ENCODE measurements at places on chromosomes 5 and 9.

DNA sequence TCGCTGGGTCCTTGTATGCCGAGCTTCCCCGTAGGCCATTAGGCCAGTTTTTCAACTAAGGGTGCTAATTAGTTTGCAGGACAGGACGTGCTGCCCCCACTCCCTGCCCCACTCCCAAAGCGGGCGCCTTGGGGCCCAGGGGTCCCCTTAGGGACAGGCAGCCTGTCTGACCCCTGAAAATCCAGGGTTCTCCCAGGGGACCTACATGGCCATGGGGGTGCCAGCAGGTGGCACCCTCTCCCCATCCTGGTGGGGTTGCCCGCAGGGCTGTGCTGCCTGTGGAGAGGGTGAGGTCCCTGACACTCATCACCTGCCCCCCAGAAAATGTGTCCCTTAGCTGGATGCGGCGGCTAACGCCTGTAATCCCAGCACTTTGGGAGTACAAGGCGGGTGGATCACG, 8.5 kb upstream of the CCDC187 start:
- no peak for DNase-seq

GRCh38 chr9:110187126-110187525, 20.8 kb downstream of the C9orf152 start:
- no peak for DNase-seq

- no peak for DNase-seq
These were observed 338.7 kb downstream of the NPR3 start for GRCh38 chr5:33049842-33050241.

- DNase-seq: peak; percentile 62
These were observed 171.0 kb downstream of the ARRDC3 start for GRCh38 chr5:91211997-91212713.

GRCh38 chr5:156402387-156402921, 75.5 kb downstream of the SGCD start:
- DNase-seq: peak; percentile 96

GRCh38 chr5:14209836-14210235, 66.7 kb downstream of the TRIO start:
- no peak for DNase-seq

DNA sequence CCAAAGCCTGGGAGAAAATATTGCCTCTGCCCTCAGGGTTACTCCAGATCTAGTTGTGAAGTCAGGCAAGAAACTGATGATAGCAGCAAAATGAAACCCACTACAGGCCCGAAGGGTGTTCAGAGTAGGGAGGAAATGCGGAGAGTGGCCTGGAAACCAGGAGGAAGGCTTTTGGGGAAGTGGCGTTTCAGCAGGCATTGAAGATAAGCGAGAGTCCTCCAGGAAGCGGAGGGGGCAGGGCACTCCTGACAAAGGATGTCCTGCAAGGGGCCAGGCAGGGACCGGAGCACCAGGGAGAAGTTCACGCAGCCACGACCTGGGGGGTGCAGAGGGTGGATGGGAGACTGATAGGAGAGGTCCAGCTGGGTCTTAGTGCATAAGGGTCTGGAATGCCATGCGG, 7.8 kb upstream of the FOXI1 start:
- DNase-seq: peak; percentile 67

DNA sequence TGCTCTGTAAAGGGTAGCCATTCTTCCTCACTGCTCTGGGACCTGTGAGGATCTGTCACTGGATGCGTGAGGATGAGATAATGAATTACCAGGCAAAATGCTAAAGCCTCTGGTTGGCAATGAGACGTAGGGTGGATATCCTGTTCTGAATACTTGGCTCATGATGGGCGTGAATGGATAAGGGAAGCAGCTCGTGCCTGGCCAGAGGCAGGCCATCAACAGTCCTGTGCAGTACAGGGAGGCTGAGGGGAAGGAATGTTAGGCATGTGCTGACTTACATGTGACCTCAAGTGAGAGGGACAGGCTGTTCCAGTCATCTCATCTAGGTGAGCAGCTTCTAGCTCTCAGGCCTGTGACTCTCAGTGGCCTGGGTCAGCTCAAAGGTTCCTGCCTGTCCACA, 172.8 kb downstream of the CARTPT start:
- peak; percentile 31 for DNase-seq

DNA sequence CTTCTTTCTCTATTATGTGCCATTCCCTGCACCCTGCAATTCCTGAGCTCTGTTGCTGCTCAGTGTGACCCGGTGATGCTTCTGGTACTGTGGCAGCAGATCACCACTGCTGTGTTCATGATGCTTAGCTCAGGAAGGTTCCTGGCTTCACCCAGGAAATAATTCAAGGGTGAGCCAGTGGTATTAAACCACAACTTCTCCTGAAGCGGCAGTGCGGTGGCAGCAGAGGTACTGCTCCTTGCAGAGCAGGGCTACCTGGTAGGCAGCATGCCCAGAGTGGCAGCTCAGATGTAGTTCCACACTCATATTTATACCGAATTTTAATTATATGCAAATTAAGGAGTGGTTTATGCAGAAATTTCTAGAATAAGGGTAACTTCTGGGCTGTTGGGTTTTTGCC, 213.8 kb upstream of the ZNF608 start:
- no peak for DNase-seq

DNA sequence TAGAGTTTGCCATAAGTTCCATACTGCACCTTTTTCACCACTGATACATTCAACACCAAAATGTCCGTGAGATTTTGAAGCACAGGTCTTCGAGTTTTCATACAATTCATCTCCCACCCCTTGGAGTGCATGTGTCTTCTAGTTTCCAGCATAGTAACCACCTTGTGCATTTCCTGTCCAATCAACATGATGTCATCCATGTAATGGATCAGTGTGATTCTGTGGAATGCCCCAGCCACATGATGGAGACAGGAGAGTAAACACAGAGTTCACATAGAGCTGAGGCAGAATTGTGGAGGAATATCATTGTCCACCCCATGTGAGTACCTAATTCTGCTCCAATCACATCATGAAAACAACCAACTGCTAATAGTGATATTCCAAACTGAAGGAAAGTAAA, 441.5 kb upstream of the CDH6 start:
- DNase-seq: no peak

GRCh38 chr5:178551059-178551458, 39.1 kb downstream of the COL23A1 start:
- DNase-seq: peak; percentile 56

GRCh38 chr9:26956860-26957233, 635 bp downstream of the IFT74 start:
- DNase-seq: no peak

GRCh38 chr5:171543148-171543815, 123.8 kb downstream of the FGF18 start:
- DNase-seq: peak; percentile 66

- no peak for DNase-seq
These were observed 6.1 kb downstream of the FGF1 start for GRCh38 chr5:142679744-142680143.

- DNase-seq: no peak
These were observed 8.9 kb downstream of the OTULIN start for GRCh38 chr5:14673443-14673842.

- no peak for DNase-seq
These were observed 17.6 kb downstream of the PTCH1 start for GRCh38 chr9:95499046-95499676.

DNA sequence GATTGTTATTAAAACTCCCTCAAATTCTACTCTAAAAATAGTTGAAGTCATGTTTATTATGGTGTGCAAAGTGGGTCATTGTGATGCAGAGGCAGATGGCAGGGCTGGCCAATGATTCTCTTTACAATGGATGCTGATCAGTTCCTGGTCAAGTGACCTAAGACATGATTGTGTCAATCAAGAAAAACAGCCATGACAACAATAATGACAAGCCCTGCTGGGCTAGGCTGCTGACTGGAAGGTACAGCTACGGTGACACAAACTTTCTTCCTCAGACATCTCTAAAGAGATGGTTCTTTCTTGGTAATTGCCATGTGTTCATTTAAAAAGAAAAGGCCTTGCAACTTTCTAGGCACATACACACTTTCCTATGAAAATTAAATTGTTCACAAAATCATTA, 3.6 kb downstream of the SLC24A2 start:
- no peak for DNase-seq

DNA sequence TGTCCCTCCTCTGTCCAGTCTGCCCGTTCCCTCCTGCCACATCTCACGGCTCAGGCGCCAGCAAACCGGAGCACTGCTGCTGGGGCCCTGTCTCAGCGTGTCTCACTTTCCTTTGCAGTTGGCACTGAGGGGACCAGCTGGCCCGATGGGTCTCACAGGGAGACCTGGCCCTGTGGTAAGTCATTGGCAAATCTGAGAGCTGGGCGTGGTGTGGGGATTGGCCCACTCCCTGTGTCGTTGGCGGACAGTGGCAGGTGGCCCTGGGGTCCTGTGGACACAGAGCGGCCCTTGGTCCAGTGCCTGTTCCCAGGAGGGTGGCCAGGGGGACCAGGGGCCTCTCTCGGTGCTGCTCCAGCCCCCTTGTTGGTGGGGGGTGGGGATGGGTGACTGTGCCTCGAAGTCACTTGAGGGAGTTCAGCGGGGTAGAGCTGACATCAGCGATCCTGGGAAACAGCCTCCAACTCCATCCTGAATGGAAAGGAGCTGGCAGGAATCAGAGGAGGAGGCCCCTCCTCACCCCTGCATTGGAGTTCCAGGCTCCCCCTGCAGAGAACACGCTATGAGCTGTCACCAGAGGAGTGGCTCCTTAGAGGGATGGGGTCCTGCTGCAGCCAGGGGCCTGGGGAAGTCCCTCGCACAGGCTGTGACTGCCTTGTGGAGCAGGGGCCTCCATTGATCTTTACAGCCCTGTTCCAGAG, 111.0 kb downstream of the COL5A1 start:
- DNase-seq: peak; percentile 65

DNA sequence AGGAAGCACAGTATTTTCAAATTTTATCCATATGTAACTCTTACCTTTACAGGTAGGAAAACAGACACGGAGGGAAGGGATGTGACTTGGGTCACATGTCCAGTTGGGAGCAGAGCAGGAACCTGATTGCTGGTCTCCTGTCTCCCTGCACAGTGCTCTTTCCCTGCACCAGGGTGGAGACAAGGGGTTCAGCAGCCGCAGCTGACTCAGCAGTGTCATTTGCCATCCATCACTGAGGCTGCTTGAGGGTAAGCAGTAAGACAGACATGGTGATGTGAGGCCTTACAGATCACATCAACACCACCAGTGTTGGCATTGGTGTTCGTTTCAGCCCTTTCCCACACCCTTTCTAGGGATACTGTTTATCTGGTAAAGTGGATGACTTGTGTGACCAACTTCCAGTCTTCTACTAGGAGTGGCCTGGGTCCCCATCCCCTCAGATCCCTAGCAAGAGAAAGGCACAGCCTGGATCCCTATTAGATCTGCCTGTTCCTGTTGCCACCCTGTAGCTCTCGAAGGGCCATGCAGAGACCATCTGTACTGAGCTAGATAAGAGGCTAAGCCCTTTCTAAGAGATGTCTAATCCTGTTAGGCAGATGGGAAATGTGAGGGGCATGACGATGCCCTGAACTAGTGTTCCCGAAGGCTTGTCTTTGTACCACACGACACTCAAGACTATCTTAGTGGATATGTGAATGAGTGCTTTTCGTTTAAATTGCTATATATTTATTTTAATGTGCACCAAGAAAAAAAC, 29.1 kb downstream of the FRMPD1 start:
- DNase-seq: no peak

- no peak for DNase-seq
These were observed 20.6 kb upstream of the COL5A1 start for GRCh38 chr9:134620751-134621557.

DNA sequence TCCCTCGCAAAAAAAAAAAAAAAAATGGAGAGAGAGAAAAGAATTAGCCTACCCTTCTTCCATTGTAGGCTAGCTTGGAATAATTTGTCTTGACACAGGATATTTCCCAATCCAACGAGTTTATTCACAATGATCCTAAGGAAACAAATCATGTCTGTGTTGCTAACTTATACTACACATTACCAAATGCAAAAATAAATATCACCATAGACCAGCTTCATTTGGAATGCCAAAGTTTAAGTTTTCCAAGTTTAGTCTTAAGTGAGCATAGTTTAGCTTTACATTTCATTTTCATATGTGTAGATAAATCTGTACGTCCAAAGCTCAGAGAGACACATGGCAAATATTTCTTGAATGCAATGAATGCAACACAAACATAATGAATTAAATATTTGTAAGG, 1106.2 kb upstream of the DMAC1 start:
- peak; percentile 56 for DNase-seq

GRCh38 chr5:134576386-134577021, 51.0 kb downstream of the JADE2 start:
- DNase-seq: no peak

DNA sequence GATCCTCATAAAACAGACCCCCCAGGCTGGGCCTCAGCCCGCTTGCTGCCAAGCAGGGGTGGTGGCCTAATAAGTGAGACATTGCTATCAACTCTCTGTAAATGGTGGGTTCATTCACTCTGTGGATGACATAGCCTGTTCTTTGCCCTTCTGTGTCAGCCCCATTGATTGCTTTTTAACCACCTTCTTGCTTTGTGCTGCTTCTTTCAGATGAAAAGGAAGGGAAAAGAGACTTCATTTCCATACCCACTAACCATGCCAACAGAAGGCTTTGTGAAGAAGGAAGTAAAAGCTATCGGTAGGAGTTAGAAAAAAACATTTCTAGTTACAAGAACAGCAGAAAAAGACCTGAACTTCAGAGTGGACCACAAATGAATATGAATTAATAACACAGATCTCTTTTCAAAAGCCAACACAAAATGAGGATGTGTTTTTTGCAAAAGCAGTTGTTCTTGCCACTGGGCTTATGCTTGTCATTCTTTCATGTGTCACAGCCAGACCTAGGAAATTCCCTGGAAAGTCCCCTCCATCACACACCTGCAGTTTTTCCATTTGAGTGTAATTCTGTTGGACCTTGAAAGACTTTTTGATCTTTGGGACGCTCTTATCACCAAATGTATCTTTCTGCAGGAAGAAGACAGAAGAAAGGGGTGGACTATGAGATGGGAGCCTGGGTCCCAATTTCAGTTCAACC, 507.7 kb downstream of the CCDC171 start:
- DNase-seq: no peak

GRCh38 chr5:123844873-123845272, 332.9 kb downstream of the CSNK1G3 start:
- DNase-seq: peak; percentile 16

DNA sequence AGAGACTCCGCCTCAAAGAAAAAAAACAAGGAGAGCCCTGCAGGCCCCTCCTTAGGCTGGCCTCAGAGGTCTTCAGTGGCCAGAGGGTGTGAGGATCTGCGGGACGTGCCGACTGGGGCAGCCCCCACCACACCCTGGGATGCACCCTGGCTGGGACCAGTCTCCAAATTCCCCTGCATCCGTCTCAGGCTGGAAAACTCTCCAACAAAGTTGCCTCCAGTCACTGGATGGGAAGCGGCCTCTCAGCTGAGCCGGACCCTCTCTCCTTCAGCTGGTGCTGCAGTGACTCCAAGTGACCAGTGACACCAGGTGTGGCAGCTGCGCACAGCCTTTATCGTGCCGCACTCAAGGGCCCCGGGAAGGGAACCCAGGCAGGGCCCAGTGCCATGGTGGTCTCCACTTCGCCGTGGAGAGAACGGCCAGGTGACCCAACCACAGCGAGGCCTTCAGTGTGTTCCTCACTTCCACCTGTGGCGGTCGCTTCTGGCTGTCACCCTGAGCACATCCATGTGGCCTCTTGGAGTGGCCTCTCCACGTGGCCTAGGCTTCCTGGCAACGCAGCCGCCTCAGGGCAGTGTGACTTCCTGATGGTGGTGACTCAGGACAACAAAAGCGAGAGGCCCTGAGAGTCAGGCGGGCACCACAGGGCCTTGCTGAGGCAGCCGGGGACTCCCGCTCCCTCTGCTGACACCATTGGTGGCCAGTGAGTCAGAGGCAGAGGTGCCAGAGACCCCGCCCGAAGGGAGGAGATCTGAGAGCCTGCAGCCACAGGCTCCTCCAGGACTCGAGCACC, 19.3 kb upstream of the CAMSAP1 start:
- DNase-seq: no peak

Data from muscle of leg (tissue), 16 donors.